NCI-H2171 treated with DMSO at 0.1 percent for 48 hours (cell line): ENCODE measurements at places on chromosomes 7 and 10.

DNA sequence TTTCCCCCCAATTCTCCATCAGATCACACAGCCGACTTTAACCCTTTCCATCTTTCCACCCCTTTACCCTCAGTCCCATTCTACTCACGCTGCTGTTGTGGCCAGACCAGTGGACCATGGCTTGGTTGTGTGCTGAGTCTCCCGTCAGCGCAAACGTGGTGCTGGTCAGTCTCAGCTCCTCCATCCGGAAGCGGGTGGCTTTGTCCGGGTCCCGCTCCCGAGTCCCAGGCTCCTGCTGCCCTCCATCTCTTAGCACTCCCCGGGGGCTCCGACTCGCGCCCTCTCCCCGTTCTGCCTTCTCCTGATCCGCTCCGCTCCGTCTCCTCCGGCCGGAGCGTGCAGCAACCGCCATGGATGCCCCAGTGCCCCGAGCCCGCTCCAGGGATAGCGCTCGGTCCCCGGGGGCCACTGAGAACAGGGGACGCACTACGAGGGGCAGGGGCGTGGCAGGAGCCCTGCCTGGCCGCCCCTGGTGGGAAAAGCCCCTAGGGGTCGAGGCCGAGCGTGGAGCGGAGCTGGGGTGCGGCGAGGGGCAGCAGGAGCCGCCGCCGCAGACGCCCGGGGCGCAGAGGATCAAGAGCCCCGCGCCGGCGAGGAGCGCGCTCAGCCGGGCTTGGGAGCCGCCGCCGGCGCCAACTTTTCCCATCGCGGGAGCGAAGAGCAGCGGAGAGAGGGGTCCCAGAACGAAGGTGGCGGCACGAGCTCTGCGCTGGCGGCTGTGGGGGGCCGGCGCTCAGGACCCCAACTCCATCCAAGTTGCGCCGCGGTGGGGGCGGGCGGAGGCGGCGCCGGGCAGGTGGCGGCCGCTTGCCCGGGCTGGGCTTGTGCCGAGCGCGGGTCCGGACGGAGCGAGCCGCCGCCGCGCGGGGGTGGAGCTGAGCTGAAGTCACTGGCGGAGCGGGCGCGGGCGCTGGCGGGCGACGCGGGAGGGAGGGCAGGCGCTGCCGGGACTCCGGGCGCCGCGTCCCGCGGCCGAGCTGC is at the start of gene SORCS1:
SORCS1 (minus strand) TSS at position 826 of the 981 bp plus-strand sequence.
- DNase-seq, result no peak

DNA sequence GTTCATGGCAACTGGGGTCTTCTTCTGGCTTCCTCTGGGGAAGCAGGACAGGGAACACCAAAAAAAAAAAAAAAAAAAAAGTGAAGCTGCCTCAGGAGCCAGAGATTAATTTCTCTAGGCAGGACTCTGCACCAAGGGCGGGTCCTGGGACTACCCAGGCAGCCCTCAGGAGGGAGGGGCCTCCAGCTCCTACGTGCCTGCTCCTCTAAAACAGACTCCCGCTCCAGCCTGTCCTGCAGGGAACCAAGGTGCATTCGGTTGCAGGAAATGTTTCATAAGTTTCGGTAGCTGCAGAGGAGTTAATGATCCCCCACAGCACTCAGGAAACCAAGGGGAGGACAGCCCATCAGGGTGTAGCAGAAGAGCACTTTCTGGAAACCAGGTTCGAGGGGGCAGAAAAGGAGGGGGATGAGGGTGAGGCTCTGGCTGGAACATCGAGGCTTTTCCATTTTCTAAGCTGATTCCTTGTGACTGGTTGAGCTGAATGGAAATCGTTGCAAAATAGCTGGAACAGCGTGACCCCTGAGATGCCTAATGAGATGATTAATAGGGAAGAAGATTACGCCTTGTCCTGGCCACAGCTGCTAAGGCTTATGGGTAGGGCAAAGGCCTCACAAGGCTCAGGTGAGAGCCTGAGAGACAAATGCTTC is 84.2 kb downstream of the STRA8 start:
- DNase-seq, result no peak

GRCh38 chr10:74778436-74779094 is 47.8 kb upstream of the KAT6B start:
- no peak for DNase-seq

DNA sequence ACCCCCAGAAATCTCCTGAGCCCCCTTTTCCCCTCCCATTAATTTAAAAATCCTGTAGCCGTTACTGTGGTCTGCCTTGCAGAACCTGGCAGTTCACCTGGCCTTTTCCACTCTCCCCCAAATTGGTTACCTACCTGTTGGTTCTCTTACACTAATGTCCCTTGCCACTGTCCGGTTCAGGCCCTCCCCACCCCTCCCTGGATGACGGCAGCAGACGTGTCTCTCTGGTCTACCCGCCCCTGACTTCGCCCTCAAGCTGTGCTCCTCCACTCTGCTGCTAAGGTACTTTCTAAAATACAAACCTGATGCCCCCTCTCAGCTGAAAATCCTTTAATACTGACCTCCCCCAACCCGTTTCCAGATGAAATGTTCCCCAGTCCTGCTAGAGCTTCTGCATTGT is 15.6 kb upstream of the SH3PXD2A start:
- no peak for DNase-seq
